ENCODE measurements at places on chromosomes 3 and 15. TPM values are rescaled to one million over a fixed set of nuclear protein-coding genes. Genes with fewer than 3 reads are reported as not detected.

- no peaks in the 10 kb centered on the region for H3K4me1 ChIP-seq
- no peaks in the 10 kb centered on the region for H3K27me3 ChIP-seq
- H3K4me3 ChIP-seq, result no peak overlapping the region
- no peak overlapping the region for H3K27ac ChIP-seq
- H3K36me3 ChIP-seq, result no peaks in the 10 kb centered on the region
Observed at GRCh38 chr15:23516866-23517265, 48.6 kb upstream of the MKRN3 start.

The ABHD10 gene
- 36.3 TPM for total RNA-seq

- no peaks in the 10 kb centered on the region for H3K27me3 ChIP-seq
- no peak overlapping the region for H3K27ac ChIP-seq
- DNase-seq, result no peak
- no peaks in the 10 kb centered on the region for H3K4me1 ChIP-seq
- no peak overlapping the region for H3K4me3 ChIP-seq
- no peaks in the 10 kb centered on the region for H3K36me3 ChIP-seq
Observed at GRCh38 chr15:62382046-62382445, 217.0 kb upstream of the C2CD4B start.

GRCh38 chr3:53068176-53068575, 22.3 kb upstream of the SFMBT1 start:
- no peaks in the 10 kb centered on the region for H3K36me3 ChIP-seq
- no peak overlapping the region for H3K27ac ChIP-seq
- no peak overlapping the region for H3K4me3 ChIP-seq
- H3K27me3 ChIP-seq, result no peaks in the 10 kb centered on the region
- DNase-seq, result no peak

The TASOR gene
- 120 TPM for total RNA-seq

DNA sequence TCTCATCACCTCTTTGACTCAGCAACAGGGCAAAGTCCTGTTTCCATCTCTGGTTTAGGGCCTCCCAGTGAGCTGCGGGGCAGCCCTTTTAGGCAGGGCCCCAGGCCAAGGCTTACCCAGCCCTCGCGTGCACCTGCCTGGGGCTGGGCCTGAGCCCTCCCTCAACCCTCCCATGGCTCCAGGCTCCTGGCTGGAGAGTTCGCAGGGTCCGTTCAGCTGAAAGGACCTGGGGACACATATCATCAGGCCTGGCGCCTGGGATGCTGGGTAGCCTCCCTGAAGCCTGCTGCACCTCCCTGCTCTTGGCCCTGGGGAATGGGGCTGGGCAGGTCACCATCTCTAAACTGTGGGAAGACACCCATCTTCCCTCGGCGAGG, 29.7 kb downstream of the HDAC11 start:
- no peaks in the 10 kb centered on the region for H3K27me3 ChIP-seq
- H3K4me3 ChIP-seq, result no peak overlapping the region
- no peak overlapping the region for H3K27ac ChIP-seq
- no peaks in the 10 kb centered on the region for H3K36me3 ChIP-seq
- H3K4me1 ChIP-seq, result no peaks in the 10 kb centered on the region

The ALDH1A3 gene
- 347 TPM for total RNA-seq

The KY gene
- total RNA-seq, result 1.4 TPM

The GRM7 gene
- total RNA-seq, result 1.5 TPM

The TERB2 gene
- not detected for total RNA-seq

DNA sequence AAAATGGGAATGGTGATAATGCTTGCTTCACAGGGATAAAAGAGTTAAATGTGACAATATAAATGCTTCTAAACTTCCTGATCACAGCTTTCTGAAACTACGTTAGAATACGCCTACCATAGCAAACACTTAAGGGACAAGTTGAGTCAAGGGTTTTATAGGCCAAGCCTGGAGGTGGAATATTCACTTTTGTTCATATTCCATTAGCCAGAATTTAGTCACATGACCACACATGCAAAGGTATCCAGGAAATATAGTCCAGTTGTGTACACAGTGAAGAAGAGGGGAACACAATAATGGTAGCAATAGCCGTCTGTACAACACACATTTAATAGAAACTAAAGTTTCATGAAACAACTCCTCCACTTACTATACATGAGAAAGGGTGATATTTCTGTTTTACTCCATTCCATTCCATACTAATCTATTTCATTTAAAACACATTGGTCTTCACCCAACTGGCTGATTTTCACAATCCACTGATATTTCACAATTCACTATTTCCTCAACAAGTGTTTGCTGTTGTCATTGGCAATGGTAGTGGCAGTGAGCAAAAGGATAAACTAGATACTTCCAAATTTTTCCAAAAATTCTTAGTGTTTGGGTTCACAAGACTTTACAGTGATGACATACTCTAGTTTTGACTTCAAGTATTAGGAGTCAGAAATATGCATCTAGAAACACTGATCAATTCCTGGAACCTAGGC, 270.9 kb downstream of the ERC2 start:
- H3K27me3 ChIP-seq, result no peaks in the 10 kb centered on the region
- H3K27ac ChIP-seq, result no peak overlapping the region
- no peak overlapping the region for H3K4me3 ChIP-seq
- H3K36me3 ChIP-seq, result no peaks in the 10 kb centered on the region
- no peak for DNase-seq

The PP2D1 gene
- not detected for total RNA-seq

- no peak overlapping the region for H3K27ac ChIP-seq
- no peaks in the 10 kb centered on the region for H3K4me1 ChIP-seq
- H3K27me3 ChIP-seq, result no peaks in the 10 kb centered on the region
- DNase-seq, result no peak
Observed at GRCh38 chr3:152177757-152178156, 91.0 kb upstream of the MBNL1 start.

The CMTM8 gene
- 28.8 TPM for total RNA-seq

DNA sequence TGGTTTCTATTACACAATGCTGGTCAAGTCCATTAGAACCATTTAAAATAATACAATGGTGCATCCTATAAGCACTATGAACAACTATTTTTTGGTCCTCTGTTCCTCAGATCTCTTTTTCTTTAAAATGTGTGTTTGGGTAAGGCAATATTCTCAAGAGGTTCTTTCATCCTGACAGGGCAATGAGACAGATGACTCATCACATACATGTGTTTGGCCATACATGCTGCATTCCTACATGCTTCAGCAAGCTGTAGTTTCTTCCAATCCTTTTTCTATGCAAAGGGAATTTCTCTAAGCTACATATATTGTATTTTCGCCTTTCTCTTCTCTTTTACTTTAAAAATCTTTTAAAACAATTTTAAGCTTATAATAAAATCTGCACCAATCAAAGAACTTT, 52.7 kb downstream of the OTOL1 start:
- H3K4me1 ChIP-seq, result no peaks in the 10 kb centered on the region
- H3K27ac ChIP-seq, result no peak overlapping the region
- no peak for DNase-seq
- no peak overlapping the region for H3K4me3 ChIP-seq

DNA sequence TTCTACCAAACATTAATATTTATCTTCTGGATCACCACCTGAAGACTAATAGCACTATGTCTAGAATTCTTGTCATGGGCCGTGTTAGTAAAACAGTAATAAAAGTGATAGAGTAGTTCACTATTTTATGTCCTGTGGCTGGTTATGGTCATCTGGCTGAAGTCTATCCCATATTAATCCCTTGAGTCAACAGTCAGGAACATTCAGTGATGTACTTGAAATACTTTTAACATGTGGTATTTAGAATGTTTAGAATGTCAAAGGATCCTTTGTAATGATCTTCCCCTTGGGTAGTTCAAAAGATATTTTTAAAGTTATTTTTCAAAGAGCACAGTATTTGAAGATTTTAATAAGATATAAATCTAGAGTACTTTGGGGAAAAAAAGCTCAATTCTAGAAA, 117.0 kb downstream of the MBNL1 start:
- no peak overlapping the region for H3K4me3 ChIP-seq
- H3K36me3 ChIP-seq, result no peaks in the 10 kb centered on the region
- peak; percentile 53 for DNase-seq
- peak overlapping the region; percentile 58 for H3K27ac ChIP-seq
- H3K4me1 ChIP-seq, result peaks cover 11% of the 10 kb centered on the region
- no peaks in the 10 kb centered on the region for H3K27me3 ChIP-seq

- no peaks in the 10 kb centered on the region for H3K4me1 ChIP-seq
- no peaks in the 10 kb centered on the region for H3K27me3 ChIP-seq
- DNase-seq, result no peak
- no peak overlapping the region for H3K27ac ChIP-seq
Observed at GRCh38 chr3:45309876-45310275, 78.5 kb upstream of the LARS2 start.

- H3K27me3 ChIP-seq, result no peaks in the 10 kb centered on the region
- H3K36me3 ChIP-seq, result no peaks in the 10 kb centered on the region
- H3K4me3 ChIP-seq, result no peak overlapping the region
- DNase-seq, result no peak
Observed at GRCh38 chr3:112353365-112353764, 20.4 kb downstream of the CD200 start.

- H3K4me1 ChIP-seq, result no peaks in the 10 kb centered on the region
- H3K36me3 ChIP-seq, result no peaks in the 10 kb centered on the region
- H3K27ac ChIP-seq, result no peak overlapping the region
- no peak for DNase-seq
- no peaks in the 10 kb centered on the region for H3K27me3 ChIP-seq
Observed at GRCh38 chr3:17954801-17955200, 212.4 kb upstream of the TBC1D5 start.

- H3K4me1 ChIP-seq, result peaks cover 2% of the 10 kb centered on the region
- peak; percentile 87 for DNase-seq
- no peaks in the 10 kb centered on the region for H3K27me3 ChIP-seq
- peak overlapping the region; percentile 18 for H3K27ac ChIP-seq
Observed at GRCh38 chr15:80804970-80805495, 25.9 kb downstream of the CEMIP start.

The CASR gene
- 1.2 TPM for total RNA-seq

DNA sequence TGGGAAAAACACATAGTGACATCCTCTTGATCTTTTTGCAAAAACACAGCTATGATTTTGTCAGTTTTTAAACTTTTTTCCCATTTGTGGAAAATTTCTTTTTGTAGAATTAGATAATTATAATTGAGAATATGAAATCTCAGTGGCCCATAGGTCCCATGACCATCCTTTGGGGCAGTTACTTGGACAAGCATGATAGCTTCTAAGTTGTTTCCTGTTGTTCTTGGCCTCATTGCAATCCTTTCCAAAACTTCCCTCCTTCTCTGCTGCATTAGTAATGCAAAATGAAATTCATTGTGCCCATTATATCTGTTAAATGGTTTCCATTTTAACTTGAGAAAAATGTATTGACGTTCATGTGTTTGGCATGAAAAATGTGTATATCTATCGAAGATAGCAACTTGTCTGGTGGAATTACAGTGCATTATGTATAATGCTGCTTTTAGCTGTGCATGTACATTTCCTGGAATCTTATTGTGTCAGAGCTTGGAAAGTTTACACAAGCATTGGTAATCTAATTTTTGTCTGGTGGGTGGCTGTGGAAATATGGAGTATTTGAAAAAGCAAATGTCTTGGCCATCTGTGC, 70.0 kb downstream of the MDFIC2 start:
- H3K4me3 ChIP-seq, result no peak overlapping the region
- no peaks in the 10 kb centered on the region for H3K4me1 ChIP-seq
- H3K27ac ChIP-seq, result no peak overlapping the region

The LMCD1 gene
- total RNA-seq, result 144 TPM

DNA sequence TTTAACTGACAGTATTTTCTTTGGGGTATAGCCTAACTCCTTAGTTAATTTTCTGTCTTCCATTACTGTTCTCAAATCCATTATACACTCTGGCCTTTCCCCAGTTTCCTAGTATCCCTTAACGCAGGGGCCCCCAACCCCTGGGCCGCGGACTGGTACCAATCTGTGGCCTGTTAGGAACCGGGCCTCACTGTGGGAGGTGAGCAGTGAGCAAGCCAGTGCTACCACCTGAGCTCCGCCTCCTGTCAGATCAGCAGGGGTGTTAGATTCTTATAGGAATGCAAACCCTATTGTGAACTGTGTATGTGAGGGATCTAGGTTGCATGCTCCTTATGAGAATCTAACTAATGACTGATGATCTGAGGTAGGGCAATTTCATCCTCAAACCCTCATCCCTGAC, 75.1 kb downstream of the DOCK3 start:
- no peak overlapping the region for H3K27ac ChIP-seq
- no peaks in the 10 kb centered on the region for H3K36me3 ChIP-seq
- H3K4me1 ChIP-seq, result no peaks in the 10 kb centered on the region
- H3K27me3 ChIP-seq, result no peaks in the 10 kb centered on the region
- DNase-seq, result no peak

GRCh38 chr3:38811822-38812221, 4.2 kb downstream of the SCN10A start:
- no peaks in the 10 kb centered on the region for H3K36me3 ChIP-seq
- H3K27me3 ChIP-seq, result no peaks in the 10 kb centered on the region
- H3K4me1 ChIP-seq, result no peaks in the 10 kb centered on the region
- no peak overlapping the region for H3K4me3 ChIP-seq
- no peak for DNase-seq

GRCh38 chr15:54208786-54209185, 230.5 kb downstream of the UNC13C start:
- no peak overlapping the region for H3K27ac ChIP-seq
- H3K4me1 ChIP-seq, result no peaks in the 10 kb centered on the region
- H3K4me3 ChIP-seq, result no peak overlapping the region
- no peak for DNase-seq
- no peaks in the 10 kb centered on the region for H3K27me3 ChIP-seq
- no peaks in the 10 kb centered on the region for H3K36me3 ChIP-seq

The NAA80 gene
- total RNA-seq, result 15.8 TPM

Measured in prostate gland (tissue), 2 donors.